Activated CD8-positive, alpha-beta memory T cell treated with anti-CD3 and anti-CD28 coated beads for 1 hour (primary cell): ENCODE measurements at places on chromosomes 11 and 22.

DNA sequence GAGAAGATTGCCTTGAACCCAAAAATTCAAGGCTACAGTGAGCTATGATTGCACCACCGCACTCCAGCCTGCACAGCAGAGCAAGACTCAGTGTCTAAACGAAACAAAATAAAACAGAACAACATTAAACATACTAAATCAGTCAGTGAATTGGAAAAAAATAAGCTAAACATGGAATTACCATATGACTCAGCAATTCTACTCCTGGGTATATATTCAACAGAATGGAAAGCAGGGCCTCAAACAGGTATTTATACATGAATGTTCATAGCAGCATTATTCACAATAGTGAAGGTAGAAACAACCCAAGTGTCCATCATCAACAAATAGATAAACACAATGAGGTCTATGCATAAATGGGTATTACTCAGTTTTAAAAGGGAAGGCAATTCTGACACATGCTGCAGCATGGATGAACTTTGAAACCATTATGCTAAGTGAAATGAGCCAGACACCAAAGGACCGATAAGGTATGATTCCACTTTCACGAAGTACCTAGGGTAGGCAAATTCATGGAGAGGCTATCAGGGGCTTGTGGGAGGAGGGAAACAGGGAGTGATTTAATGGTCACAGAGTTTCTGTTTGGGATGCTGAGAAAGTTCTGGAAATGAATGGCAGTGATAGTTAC, 15.5 kb downstream of the NTM start:
- DNase-seq = no peak

DNA sequence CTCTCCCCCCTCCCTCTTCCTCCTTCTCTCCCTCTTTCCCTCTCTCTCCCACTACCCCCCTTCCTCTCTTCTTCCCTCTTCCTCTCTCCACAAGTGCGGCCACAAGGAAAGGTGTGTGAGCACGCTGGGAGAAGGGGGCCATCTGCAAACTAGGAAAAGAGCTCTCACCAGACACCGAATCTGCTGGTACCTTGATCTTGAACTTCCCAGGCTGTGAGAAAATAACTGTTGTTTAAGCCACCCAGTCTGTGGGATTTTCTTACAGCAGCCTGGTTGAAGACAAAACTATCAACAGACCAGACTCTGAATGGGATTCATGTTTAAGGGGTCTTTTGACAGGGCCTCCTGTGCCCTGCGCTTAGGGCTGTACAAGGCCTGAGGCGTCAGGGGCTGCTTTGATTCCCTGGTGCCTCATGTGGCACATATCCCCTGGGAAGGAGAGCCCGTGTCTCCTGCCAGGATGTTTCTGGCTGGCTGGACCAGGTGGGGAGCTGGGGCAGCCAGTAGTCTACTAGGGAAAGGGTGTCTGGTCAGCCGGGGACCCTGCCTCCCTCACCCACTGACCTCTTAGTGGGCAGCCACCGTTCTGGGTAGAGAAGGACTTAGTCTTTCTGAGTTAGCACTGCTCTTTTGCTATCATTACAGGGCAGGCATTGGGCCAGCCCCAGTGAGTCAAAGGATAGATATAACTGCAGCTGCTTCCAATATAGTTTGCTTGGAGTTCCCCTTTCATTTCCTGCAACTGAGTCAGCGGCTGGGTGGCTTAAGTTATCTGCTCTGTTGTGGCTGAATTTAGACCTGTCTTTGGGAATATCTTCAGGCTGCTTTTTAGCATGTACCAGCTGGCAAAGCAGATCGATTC, 6.2 kb downstream of the PANX1 start:
- no peak for DNase-seq

GRCh38 chr11:64620381-64620971, 29.5 kb downstream of the SLC22A12 start:
- DNase-seq = no peak

GRCh38 chr11:46618837-46619236, 1.5 kb downstream of the ATG13 start:
- no peak for DNase-seq

DNA sequence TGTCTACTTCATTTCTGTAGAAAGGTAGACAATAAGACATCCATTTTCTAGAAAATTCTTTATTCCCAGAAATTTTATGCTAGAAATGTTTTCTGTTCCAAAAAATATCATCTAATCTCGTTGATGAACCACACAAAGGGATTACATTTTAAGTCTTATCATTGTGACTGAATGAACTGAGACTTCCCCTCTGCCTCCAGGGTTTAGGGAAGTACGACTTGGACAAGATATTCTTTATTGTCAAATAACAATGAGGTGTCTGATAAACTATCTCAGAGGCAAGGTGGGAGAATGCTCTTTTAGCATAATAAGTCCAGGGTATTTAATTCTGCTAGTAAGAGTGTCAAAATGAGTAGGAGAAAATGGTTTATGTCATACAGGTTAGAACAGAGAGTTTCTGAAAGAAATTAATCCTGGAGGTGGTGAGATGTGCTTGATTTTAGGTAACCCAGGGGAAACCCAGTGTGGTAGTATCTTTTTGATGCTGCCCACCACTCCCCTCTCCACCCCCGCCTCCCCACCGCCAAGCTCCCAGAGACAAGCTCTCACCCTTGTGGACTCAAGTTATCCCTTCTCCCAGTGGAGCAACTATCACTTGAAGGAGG, 100.6 kb downstream of the CD44 start:
- DNase-seq = no peak

GRCh38 chr11:12692229-12693075, 18.2 kb downstream of the TEAD1 start:
- DNase-seq = no peak

- DNase-seq = no peak
Observed at GRCh38 chr11:90349731-90350130, 126.9 kb upstream of the CHORDC1 start.

GRCh38 chr11:119087747-119088241, 3.1 kb downstream of the HMBS start:
- no peak for DNase-seq

DNA sequence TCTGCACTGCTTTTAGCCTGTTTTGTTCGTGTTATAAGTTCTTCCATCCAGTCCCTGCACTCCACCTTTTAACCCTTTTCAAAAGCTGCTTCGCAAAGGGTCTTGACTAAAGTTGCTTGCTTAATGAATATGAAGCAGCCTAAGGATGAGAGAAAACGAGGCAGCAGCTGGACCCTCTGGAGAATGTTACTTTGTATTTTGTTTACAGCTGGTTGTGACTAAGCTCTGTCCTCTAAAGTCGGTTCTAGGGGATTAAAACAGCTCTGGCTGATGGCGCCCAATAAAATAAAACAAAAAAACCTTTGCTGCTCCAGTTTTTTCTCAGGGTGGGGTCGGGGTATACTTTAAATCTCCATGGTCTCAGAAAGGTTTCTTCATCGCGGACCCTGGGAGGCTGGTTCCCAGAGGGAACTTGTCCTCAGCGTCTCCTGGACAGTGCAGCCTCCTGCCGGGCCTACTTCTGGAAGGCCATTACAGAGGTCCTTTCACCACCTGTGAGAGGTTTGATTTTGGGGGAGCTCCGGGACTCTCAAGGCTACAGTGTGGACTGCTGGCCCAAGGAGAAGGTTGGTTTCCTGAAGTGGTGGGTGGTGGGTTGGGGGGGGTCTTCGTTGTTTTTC, 836 bp upstream of the RBM4 start:
- DNase-seq = no peak

DNA sequence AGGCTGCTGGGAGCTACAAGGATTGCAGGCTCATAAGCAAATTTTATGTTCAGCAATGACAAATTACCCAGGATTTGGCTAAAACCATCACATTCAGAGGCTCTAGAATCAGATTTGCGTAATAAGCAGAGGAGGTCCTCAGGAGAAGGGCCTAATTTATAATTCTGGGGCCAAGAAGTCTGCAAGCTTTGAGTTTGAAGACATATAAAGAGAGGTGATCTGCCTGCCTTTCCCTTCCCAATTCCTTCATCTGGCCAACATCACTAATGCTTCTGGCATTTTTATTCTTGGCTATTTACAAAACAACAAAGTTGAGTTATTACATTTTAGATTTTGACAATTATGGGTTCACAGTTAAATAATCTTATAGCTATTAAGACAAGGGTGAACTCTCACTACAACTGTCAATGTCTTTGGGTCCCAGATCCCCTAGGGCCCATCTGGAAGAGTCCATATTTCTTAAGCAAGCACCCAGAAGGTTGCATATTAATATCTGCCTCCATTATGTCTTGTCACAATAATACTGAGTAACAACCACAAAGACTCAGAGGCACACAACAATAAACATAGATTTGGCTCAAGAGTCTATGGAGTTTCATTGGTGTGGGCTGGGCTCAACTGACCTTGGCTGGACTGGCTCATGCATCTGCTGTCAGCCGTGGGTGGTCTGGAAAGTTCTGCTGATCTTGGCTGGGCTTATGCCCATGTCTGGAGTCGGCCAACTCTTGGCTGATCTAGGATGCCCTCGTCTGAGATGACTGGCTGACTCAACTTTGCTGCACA, 67.2 kb upstream of the CD82 start:
- DNase-seq = no peak

- no peak for DNase-seq
Observed at GRCh38 chr11:118625036-118625690, 17.7 kb downstream of the PHLDB1 start.

DNA sequence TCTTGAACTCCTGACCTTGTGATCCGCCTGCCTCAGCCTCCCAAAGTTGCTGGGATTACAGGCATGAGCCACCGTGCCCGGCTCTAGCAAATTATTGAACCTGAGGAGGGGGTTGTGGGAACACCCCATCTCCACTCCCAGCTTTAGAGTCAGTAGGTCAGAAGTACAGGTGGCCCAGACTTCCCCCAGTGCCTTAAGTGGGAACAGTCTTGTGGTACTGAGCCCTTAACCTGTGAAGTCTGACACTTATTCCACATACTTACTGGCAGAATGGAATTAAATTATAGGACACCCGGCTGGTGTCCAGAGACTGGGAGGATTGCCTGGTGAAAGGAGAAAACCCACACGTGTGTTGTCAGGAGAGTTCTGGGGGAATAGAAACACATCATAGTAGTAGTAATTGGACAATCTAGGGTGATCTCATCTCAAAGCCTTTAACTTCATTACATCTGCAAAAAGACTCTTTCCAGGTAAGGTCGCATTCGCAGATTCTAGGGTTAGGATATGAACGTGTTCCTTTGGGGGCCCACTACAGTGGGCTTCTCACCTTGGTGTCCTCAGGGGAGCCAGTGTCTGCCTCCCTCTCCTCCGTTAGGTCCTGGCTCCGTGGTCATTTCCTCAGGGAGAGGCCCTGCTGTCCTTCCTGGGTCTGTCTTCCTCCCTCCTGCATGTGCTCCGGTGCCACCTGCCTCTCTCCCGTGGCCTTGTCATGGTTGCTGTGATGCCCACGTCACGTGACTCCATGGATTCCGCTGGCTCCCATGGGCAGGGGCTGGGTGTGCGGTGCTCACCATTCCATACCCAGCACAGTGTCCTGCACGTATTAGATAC, 63.8 kb downstream of the BCR start:
- DNase-seq = no peak

- no peak for DNase-seq
Observed at GRCh38 chr11:76664578-76665061, 5.9 kb downstream of the LRRC32 start.

DNA sequence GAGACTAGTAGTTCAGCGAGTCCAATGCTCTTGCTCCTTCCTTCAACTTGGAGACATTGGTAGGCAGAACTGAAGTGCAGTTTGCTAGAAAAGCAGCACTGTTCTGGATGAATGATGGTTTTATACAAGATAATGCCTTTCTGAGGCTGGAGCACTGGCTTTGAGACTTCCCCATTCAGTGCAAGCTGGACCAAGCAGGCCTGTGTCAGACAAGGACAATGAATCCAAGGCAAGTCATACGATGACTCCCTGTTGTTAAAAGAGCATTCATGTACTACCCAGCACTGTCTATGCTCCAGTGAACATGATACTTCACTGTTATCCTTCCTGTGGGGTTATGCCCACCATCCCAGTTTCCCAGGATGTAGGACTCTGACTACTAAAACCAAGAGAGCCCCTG, 242.3 kb upstream of the RAG2 start:
- DNase-seq = no peak

DNA sequence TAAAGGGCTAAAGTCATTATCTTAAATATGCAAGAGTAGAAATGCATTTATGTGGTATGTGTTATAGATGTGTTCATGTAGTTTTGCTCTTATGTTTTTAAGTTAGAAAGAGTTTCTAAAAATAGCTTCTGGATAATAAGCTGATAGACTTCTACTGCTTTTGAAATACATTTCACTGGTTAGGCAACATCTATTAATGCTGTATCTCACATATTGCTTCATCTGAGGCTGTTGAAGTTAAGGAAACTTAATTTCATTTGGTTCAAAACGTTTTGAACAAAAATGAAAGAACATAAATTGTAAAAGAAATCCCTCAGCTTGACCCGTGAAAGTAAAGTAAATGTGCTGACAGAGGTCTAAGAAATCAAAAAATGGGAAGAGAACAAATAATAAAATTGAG, 164.0 kb upstream of the CTSC start:
- DNase-seq = no peak

DNA sequence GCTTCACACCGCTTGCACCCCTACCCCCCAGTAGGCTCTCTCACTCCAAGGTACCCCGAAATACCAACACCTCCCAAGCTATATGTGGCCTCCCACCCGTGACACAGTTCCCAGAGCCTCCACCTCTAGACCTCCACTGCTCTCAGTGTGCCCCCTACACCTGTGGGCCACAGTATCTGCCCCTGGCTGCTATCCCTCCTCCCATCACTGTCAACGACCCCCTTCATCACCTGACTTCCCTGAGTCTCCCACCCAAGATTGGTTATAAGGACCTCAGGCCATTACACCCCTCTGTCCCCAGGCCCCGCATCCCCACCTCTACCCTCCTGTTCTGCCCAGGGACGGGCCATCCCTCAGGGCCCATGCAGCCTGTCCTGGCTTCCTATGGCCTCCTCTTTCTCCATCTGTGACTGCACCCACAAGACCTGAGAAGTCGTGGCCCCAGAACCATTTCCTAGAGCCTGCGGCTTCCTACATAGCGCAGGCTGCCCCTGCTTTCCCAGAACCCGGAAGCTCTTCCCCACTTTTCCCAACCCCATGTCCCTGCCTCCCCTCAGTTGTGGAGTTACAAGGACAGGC, 734 bp downstream of the ACR start:
- no peak for DNase-seq

- DNase-seq = no peak
Observed at GRCh38 chr11:12900496-12900895, 108.6 kb upstream of the RASSF10 start.

- DNase-seq = no peak
Observed at GRCh38 chr11:64535811-64536210, 55.2 kb upstream of the SLC22A12 start.

DNA sequence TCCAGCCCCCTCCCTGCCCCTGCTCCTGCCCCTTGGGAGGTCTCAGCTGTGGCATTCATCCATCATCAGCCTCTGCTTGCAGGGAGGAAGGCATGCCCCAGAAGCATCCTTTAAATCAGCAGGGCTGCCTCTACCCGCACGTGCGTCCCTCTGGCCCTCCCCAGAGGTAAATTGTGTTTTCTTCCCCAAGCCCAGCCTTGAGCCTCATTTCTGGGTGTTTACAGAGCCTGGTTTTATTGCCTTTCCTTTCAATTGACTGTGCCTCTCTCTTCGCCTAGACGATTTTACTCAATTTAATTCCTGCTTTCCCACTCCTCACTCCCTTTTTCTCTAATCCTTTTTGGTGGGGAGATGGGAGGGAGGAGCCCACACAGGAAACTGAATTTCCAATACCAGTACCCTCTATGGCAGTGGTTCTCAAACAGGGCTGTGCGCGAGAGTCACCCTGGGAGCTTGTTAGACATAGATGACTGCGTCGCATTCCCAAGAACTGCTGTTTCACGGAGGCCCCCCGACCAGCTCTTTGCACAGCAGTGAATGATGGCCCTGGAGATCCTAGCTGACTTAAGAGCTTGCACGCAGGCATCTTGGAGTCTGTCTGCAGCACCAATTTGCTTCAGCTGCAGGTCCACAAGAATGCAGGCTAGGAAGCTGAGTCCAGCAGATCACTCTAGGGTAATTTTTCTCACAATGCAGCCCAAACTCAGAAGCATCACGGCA, 15.1 kb upstream of the OAF start:
- DNase-seq = no peak
